ENCODE measurements at places on chromosomes 16 and 17.
A peak's percentile ranks its signal among the peaks of the same experiment; 100 is the strongest.

GRCh38 chr17:72452286-72453173 is 331.7 kb downstream of the SOX9 start:
- no peak for DNase-seq

DNA sequence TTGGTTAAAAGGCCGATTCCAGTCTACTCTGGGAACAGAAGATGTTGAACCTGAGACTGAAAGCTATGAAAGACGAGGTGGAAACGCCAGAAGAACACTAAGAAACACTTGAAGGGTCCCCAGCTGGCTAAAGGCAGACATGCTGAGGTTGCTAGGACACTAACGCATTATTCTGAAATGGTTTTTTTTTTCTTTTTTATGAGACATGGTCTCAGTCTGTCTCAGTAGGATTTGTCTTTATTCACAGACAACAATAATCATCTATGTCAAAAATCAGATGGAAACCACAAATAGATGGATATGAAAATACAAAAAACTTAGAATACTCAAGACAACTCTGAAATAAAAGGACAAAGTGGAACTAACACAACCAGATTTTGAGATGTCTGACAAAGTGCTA is 35.0 kb upstream of the RASD1 start:
- no peak for DNase-seq

- DNase-seq, result no peak
Observed at GRCh38 chr17:71488851-71489250, 632.0 kb upstream of the SOX9 start.

GRCh38 chr16:31270795-31271194 is 11.0 kb downstream of the ITGAM start:
- DNase-seq, result no peak

DNA sequence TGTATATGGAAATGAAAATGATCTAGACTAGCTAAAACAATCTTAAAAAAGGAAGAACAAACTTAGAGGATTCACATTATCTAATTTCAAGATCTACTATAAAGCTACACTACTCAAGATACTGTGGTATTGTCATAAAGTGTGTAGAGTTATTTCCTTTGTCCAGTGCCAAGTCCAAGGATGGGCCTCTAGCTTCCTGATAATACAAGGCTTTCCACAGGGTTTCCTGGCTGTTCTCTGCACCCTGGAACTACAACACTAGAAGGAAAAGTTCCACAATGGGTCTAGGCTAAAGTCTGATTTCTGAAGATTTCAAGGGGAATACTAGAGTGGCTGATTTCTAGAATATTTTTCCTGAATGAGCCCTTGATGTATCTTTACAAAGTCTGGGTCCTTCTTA is 34.2 kb downstream of the TBC1D3B start:
- no peak for DNase-seq

GRCh38 chr17:30164531-30164930 is 47.9 kb downstream of the NSRP1 start:
- no peak for DNase-seq

GRCh38 chr17:44293509-44294226 is 14.7 kb upstream of the RUNDC3A start:
- no peak for DNase-seq

DNA sequence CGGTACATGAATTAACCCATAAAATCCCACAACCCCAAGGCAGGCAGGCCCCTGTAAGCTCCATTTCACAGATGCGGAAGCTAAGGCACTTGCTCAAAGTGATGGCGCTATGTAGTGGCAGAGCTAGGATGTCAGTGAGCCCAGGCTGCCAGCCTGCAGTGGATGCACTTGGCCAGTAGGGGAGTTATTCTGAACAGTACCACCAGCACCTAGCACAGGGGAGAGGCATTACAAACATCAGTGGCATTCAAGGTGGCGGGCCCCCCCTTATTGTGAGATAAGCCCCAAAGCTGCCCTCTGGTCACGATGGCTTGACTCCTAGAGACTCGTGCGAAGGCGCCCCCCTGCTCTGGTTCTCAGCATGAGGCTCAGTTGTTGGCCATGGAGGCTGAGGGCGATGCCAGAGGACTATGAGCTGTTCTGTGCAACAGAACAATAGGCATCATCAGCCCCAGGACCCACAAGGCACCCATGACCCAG is 33.8 kb downstream of the GTF3C1 start:
- peak; percentile 25 for DNase-seq

DNA sequence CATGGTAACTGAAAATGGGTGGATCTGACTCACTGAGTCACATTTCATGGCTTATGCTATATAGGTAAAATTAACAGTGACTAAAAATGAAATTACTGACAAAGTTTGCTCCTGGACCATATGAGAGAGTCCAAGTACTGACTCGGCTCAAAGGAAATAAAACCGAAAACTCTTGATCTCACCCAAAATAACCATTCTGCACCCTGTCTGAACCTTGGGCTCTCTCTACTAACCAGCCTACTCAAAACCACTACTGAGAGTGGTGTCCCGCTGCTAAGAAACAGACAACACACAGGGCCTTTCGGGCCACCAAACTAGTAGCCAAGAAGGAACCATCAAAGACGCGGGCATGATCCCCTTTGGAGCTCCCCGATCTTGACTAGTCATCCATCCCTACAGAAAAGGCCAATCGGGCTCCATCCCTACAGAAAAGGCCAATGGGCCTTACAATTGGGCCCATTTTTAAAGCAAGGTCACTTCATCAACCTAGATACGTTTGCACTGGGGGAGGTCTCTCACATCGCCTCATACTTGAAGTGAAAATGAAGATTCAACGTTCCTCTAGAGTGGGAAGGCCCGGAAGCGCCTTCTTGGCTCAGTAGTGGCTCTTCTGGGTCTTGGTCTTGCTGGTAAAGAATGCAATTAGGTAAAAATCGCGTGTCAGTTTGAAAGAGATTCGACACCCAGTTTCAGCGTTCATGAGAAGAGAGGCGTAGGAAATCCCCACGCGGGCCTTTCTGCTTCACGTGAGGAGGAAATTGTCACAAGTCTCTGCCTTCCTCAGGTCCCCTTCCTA is 720 bp upstream of the ZPBP2 start:
- DNase-seq, result peak; percentile 46

- DNase-seq, result peak; percentile 62
Observed at GRCh38 chr16:27315333-27316037, 1.7 kb downstream of the IL4R start.

GRCh38 chr16:81818568-81818896 is 39.4 kb downstream of the PLCG2 start:
- no peak for DNase-seq

DNA sequence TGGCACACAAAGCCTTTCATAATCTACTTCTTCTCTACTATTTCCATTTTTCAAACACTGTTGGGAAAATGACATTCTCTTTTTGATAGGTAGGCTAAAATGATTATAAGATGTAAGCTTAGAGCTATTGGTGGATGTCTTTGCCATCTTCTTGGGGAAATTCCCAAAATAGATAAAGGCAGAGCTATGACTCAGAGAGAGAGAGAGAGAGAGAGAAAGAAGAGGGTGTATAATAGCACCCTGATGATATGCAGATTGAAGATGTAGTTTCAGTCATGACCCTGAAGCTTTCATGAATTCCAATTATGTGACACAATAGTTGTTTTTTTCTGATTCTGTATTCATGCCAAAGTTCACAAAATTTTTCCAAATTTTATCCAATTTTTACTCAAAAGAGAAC is 529.1 kb downstream of the HS3ST4 start:
- DNase-seq, result no peak

GRCh38 chr17:7147772-7148171 is 31.4 kb downstream of the ASGR1 start:
- DNase-seq, result no peak

DNA sequence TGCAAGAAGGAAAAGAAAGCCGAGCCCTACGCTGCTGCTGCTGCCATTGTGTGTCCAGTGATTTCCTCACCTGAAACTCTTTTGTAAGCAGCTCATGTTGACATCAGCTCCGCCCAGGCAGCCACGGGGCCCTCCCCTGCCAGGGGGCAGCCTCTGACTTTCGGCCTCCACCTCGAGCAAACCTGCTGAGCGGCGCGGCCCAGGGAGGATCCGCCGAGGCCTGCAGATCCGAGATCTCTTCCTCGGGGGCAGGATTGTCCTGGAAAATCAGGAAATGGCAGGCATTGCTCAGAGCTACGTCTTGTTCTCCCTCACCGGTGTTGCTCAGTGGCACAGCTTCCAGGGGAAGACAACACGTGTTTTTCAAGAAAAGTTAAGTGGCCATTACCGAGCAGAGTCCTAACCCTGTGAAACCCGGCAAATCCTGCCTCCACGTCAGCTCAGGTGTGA is 35.6 kb upstream of the ZNF750 start:
- DNase-seq, result no peak

DNA sequence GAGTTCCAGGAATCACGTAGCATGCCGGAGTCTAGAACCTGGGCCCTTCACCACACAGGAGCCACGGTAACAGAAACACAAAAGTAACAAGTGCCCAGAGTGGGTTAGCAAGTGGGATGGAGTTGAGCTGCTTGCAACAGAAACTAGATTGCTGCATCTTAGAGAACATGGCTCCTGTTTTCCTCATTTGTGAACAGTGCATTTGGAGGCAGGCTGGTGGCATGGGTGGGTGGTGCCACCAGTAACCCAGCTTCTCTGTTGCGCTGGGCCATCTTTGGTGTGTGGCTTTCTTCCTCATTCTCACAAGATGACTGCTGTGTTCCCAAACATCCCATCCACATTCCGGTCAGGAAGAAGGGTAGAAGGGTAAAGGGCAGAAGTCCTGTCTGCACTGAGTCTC is 95.5 kb downstream of the KATNIP start:
- DNase-seq, result no peak

GRCh38 chr17:81331527-81332043 is 36.5 kb upstream of the SLC38A10 start:
- no peak for DNase-seq

DNA sequence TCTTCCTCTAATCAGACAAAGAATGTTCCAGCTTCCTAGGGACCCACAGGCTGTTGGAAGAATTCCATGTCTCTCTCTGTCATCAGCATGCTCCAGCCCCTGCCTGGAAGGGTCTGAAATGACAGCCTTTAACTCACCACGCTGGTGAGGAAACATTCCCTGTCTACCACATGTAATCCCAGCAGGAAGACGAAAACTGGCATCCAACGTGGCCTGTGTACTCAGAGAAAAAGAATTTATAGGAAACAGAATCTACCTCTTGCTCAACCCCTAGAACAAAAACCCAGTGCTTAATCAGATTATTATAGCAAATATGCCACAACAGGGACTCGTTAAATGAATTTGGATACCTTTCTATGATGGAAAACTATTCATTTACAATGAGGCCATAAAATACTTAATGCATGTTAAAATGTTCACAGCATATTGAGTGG is 147.3 kb upstream of the FOXF1 start:
- no peak for DNase-seq

DNA sequence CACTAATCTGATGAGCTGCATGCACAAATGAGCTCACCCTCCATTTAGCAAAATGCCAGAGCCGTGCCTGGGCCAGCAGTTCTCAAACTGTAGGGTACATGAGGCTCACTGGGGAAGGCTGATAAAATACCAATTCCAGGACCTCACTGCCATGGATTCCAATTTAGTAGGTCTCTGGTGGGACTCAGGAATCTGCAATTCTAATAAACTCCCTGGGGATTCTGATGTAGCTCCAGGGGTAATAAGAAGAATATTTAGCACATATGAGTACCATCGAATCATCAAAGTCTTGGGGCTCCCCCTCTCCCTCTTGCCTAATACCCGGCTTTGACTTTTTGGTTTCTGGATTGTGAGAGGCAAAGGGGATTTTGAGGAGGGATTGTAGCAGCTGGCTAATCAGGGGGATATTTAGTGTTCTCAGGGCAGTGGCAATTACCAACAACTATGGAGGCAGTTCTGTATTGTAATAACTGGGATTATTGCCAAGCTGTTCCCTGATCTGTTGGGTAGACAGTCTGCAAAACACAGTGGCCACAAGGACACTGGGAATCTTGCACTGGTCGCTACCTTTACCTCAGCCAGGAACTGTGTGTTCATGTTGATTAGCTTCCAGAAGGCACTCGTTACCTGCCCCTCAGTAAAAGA is 140.4 kb downstream of the SHISA9 start:
- DNase-seq, result no peak

GRCh38 chr17:17940441-17940911 is 31.7 kb downstream of the TOM1L2 start:
- DNase-seq, result no peak

GRCh38 chr17:56020369-56020768 is 132.9 kb upstream of the ANKFN1 start:
- DNase-seq, result no peak

DNA sequence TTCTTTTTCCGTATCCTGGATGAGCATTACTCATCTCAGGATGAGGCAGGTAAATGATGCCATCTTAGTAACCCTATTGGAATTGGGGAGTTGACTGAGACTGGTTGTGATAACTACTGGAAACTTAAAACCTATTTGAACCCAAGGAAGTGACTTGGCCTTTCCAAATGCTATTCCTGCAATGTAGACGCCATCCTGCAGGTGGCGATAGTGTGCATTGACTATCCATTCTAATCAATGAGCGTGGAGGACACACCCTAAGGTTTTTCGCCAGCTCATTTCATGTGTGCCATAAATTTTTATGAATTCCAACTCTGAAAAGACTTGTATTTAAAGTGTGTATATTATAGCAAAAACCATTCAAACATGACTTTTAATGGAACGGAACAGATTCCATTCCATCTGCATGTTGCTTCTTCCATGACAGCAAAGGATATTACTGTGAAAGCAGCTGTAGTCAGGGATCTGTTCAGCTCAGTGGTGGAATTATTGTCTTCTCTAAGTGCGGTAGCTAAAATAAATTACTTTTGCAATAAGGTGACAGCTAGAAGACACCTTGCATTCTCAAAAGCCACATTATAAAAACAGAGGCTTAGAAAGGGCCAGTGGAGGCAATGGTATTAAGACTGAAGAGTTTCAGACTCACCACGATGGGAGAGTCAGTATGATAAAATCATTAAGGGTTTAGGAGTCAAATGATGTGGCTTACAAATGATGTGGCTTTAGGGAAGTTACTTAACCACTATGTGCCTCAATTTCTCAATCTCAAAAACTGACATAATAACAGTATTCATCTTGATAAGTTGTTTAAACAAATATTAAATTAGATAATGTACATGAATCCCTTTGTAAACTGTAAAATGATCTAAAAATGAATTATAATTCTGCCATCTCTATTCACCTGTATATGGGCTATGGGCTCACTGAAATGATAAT is 55.5 kb downstream of the SYT17 start:
- DNase-seq, result peak; percentile 35

DNA sequence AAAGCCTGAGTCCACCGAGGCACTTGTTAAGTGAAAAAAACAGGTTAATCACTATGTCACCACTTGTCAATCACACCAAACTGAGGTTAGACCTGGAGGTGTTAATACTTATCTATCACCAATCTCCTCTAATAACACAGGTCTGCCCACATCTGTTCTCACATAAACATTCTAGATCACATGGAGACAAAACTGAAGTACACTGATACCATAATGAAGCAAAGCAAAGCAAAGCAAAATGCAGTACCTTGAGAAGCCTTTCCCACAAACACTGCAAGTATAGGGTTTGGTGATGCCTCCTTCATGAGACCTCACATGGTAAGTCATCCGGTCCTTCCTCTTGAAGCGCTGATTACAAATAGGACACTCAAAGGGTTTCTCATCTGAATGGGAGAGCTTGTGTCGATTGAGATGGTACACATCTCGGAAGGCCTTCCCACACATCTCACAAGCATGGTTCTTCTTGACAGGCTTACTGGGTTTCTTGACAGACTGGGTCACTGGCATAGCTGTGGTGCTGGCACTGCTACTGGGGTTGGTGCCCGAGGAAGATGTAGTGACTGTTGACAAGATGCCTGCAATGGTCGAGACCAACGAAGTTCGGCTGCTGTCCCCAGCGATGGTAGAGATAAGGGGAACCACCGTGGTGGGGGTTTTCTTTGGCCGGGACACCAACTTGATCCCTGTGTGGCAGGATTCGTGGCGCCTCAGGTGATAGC is 5.4 kb downstream of the VEZF1 start:
- DNase-seq, result no peak

All from activated T-cell treated with anti-CD3 and anti-CD28 coated beads for 48 hours (primary cell).